ENCODE measurements at places on chromosomes 5 and 9.

- no peak for DNase-seq
Measured at GRCh38 chr5:178777520-178777919, 47.1 kb upstream of the ZNF354A start.

GRCh38 chr5:111453747-111454146, 58.6 kb downstream of the STARD4 start:
- no peak for DNase-seq

- DNase-seq, result no peak
Measured at GRCh38 chr9:91790917-91791316, 159.1 kb downstream of the ROR2 start.

GRCh38 chr5:163318707-163319106, 118.7 kb upstream of the CCNG1 start:
- DNase-seq, result no peak

DNA sequence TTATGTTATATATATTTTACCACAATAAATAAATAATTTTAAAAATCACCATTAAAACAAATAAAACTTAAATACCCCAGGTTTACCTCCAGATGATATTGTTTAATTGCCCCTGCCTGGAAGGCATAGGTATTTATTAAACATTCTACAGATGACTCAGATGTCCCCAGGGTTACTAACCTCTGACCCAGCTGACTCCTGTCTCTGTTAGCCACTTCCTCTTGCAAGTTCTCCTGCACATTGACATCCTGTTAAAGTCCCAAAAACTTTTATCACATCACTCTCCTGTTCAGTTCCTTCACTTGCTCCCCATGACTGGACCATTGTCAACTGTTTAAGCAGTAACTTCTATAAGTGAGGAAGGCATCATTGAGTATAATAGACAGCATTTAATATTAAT, 37.0 kb upstream of the RAB3C start:
- no peak for DNase-seq

GRCh38 chr5:127961006-127961762, 122.4 kb upstream of the SLC12A2 start:
- no peak for DNase-seq

Measured in NCI-H1436 (cell line).